Nephron progenitor cell (in vitro differentiated cells): ENCODE measurements at places on chromosomes 3 and 15.

GRCh38 chr3:101938262-101938847, 89.0 kb downstream of the NFKBIZ start:
- no peak overlapping the region for H3K27ac ChIP-seq
- no peaks in the 10 kb centered on the region for H3K27me3 ChIP-seq
- peaks cover 5% of the 10 kb centered on the region for H3K4me1 ChIP-seq
- no peak overlapping the region for H3K4me3 ChIP-seq

DNA sequence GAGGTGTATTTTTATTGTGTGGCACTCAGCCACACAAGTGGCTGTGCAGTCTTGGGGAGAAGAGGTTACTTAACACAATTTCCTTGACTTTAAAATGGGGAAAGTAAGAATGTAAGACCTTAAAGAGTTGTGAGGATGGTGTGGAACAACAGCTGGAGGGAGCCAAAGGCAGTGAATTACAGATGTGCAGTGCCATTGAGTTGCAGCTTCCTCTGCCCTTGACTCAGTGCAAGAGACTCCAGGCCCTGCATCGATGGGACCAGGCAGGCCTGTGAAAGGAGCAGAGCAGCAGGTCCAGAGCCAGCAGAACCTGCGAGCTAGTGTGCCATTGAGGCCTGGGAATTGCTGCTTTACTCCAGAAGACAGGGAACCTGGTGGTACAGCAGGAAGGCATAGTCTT, 27.2 kb downstream of the EEFSEC start:
- DNase-seq: no peak
- H3K36me3 ChIP-seq: peaks cover 5% of the 10 kb centered on the region
- H3K4me3 ChIP-seq: no peak overlapping the region
- H3K4me1 ChIP-seq: peaks cover 23% of the 10 kb centered on the region
- no peaks in the 10 kb centered on the region for H3K27me3 ChIP-seq
- no peak overlapping the region for H3K27ac ChIP-seq

DNA sequence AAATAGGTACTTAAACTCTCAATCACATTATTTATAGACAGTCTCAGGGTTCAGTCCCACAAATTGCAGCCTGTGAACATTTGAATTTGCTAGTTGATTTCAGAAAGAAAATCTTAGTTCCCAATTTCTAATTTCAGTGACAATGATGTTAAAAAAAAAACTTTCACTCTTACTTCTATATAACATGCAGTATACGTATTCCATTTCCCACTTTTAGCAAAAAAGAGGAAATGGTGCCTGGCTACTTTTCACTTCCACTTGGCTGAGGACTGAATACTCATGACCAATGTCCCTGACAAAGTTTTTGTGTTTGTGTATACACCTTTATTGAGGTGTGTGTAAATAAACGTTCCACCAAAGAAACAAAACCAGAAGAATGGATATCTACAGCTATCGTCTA, 32.1 kb upstream of the XCR1 start:
- no peaks in the 10 kb centered on the region for H3K36me3 ChIP-seq
- H3K4me1 ChIP-seq: no peaks in the 10 kb centered on the region
- H3K4me3 ChIP-seq: no peak overlapping the region
- no peak for DNase-seq
- H3K27me3 ChIP-seq: peaks cover 34% of the 10 kb centered on the region
- H3K27ac ChIP-seq: no peak overlapping the region

DNA sequence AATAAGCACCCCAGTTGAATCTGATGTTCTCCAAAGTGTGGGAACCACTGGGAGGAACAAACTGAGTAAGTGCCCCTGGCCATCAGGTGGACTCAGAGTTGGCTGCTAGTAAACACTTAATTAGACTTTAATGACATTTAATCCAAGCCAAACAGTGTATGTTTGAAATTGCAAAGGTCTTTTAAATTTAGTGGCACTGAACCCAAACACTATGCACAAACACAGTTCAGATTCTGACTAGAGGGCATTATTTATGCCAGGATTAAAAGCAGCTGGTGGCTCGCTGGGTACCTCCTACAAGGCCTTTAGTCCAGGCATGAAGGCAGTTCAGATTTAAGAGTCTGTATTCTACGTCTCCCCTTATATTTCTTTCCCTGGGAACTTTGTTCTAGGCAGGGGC, 264.8 kb downstream of the CLSTN2 start:
- no peak overlapping the region for H3K4me3 ChIP-seq
- H3K36me3 ChIP-seq: no peaks in the 10 kb centered on the region
- no peaks in the 10 kb centered on the region for H3K4me1 ChIP-seq
- H3K27ac ChIP-seq: no peak overlapping the region
- H3K27me3 ChIP-seq: peaks cover 20% of the 10 kb centered on the region
- DNase-seq: no peak

GRCh38 chr3:60086811-60087210, 1037.0 kb upstream of the CFAP20DC start:
- H3K4me3 ChIP-seq: no peak overlapping the region
- H3K27ac ChIP-seq: no peak overlapping the region
- H3K27me3 ChIP-seq: no peaks in the 10 kb centered on the region
- no peak for DNase-seq
- peaks cover 39% of the 10 kb centered on the region for H3K36me3 ChIP-seq

GRCh38 chr3:79361748-79362378, 405.9 kb downstream of the ROBO1 start:
- H3K4me3 ChIP-seq: no peak overlapping the region
- H3K27ac ChIP-seq: no peak overlapping the region
- H3K27me3 ChIP-seq: no peaks in the 10 kb centered on the region
- peak; percentile 16 for DNase-seq
- no peaks in the 10 kb centered on the region for H3K4me1 ChIP-seq

DNA sequence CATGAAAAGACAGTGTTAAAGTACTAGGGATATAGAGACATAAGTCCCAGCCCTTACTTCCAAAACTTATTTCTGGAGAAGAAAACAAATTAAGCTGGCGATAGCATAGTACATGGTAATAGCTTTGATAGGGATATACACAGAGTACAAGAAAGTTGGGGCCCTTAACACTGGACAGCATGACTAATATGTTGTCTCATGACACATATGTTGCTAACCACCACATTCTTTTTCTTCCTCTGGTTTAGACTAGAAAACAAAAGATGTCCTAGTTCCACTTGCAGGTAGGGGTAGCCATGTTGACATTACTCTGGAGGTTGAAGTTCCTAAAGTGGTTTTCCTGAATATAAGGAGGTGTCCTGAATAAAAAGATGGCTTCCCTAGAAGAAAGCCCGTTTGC, 75.3 kb downstream of the RFX7 start:
- no peak overlapping the region for H3K27ac ChIP-seq
- H3K36me3 ChIP-seq: peaks cover 30% of the 10 kb centered on the region
- H3K4me1 ChIP-seq: peaks cover 5% of the 10 kb centered on the region

DNA sequence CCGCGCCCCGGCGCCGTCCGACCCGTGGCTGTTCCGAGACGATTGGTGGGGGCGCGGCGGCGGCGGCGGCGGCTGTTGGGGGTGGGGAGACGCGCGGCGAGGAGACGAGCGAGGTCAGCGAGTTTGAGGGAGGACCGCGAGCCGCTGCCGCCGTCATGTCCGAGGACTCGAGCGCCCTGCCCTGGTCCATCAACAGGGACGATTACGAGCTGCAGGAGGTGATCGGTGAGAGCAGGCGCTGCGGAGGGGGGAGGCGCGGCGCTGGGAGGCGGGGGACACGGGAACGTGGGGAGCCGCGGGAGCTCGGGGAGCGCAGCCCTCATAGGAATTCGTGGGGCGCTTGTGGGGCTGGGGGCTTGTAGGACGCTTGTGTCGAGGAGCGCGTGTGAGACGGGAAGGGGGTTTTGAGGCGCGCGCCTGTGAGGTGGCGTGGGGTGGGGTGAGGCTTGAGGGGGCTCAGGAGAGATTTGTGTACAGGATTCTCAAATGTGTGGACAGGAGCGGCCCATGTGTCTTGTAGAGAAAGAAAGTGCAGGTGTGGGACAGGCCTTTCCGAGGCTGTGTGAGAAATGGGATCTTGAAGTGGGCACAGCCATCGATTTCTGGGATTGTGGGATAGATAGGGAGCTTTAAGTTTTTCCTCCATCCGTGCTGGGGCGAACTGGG, 518 bp downstream of the OXSR1 start:
- peaks cover 24% of the 10 kb centered on the region for H3K36me3 ChIP-seq
- DNase-seq: no peak
- H3K4me3 ChIP-seq: peak overlapping the region; percentile 99
- peak overlapping the region; percentile 97 for H3K27ac ChIP-seq
- H3K27me3 ChIP-seq: no peaks in the 10 kb centered on the region
- H3K4me1 ChIP-seq: peaks cover 51% of the 10 kb centered on the region

- no peaks in the 10 kb centered on the region for H3K27me3 ChIP-seq
- H3K36me3 ChIP-seq: peaks cover 9% of the 10 kb centered on the region
- H3K4me3 ChIP-seq: no peak overlapping the region
- H3K27ac ChIP-seq: no peak overlapping the region
- DNase-seq: no peak
These were observed 102.0 kb downstream of the TBC1D5 start for GRCh38 chr3:17640466-17640865.

DNA sequence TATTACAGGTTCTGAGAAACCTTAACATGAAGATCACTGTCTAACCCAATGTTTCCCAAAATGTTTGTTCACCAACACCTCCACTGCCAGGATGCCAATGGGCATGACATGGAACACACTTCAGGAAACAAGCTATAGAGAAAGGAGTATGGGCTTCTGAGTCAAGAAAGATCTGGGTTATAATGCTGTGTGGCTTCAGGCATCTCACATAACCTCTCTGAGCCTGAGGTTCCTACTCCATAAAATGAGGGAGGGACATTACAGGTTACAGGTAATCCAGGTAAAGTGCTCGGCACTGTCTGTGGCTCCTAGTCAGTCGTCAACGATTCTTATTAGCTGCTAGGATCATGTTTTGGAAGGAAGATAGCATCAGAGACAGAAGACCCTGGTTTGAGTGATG, 126.4 kb upstream of the SMAD3 start:
- H3K4me1 ChIP-seq: peaks cover 27% of the 10 kb centered on the region
- peaks cover 5% of the 10 kb centered on the region for H3K36me3 ChIP-seq
- H3K4me3 ChIP-seq: no peak overlapping the region
- DNase-seq: no peak

DNA sequence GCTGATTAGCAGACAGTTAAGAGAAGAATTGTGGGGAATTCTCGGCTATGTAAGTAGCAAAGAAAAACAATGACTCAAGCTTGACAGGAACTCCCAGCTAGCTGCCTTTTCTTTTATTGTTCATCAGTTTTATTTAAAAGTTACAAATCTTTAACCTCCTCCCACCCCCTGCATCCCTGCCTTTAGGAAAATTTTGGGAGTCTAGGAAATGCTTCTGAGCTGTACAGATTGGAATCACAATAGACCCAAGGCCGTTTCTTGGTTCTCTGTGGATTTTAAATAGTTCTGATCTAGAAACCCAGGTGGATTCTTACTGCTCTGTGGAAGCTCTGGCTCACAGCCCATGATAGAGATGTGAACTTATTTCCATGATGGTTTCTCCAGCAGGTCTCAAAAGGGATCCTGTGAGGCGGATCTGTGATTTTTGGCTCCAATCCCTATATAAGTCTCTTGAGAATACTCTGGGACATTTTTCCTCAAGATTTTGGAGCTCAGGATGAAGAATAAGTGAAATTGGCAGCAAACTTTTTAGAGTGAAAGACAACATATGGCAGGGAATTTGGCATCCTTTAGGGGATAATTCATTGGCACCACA, 312.3 kb downstream of the EPHA3 start:
- no peaks in the 10 kb centered on the region for H3K36me3 ChIP-seq
- no peak for DNase-seq
- no peaks in the 10 kb centered on the region for H3K27me3 ChIP-seq
- H3K4me3 ChIP-seq: no peak overlapping the region

- peaks cover 27% of the 10 kb centered on the region for H3K27me3 ChIP-seq
- H3K4me3 ChIP-seq: no peak overlapping the region
- no peak overlapping the region for H3K27ac ChIP-seq
- no peaks in the 10 kb centered on the region for H3K36me3 ChIP-seq
- DNase-seq: no peak
These were observed 24.5 kb downstream of the SLC6A20 start for GRCh38 chr3:45771831-45772230.

- H3K4me3 ChIP-seq: no peak overlapping the region
- peak overlapping the region; percentile 36 for H3K27ac ChIP-seq
- DNase-seq: no peak
- H3K27me3 ChIP-seq: no peaks in the 10 kb centered on the region
- H3K4me1 ChIP-seq: peaks cover 39% of the 10 kb centered on the region
These were observed 324.6 kb downstream of the MAGI1 start for GRCh38 chr3:65714134-65714533.

GRCh38 chr3:179158336-179159039, 10.3 kb downstream of the PIK3CA start:
- peaks cover 17% of the 10 kb centered on the region for H3K4me1 ChIP-seq
- no peak overlapping the region for H3K27ac ChIP-seq
- H3K27me3 ChIP-seq: no peaks in the 10 kb centered on the region
- no peak for DNase-seq

DNA sequence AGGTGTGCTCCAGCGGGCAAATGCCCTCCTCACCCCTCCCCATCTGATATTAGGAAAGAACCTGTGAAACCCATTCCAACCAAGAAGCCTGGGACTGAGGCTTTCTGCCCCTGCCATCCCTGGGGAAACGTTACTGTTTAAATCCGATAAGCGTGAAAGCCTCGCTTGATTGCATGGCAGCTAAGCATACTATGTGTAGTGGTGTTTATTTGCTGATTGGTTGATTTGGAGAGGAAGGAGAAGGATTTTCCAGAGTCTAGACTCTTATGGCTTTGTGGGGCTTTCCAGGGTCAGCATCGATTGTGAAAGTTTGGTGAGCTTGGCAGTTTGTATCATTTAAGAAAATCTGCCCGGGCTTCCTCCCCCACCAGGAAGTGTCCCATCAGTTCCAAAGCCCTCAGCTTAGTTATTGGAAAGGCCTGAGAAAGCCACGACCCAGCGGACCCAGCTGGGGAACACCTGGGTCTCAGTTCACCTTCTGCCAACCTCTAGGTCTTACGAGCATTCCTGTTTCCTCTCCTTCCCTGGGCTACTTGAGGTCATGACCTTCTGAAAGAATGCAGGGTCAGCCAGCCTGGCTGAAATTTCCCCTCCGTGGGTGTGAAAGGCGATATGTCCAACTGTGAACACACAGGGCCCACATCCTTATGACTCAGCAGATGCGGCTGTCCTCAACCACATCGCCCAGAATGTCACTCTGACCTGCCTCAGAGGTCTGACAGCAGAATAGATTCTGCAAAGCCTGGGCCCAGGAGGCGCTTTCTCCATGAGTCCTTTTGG, 62.8 kb upstream of the HERC1 start:
- peaks cover 67% of the 10 kb centered on the region for H3K4me1 ChIP-seq
- H3K36me3 ChIP-seq: no peaks in the 10 kb centered on the region
- DNase-seq: peak; percentile 58
- peak overlapping the region; percentile 86 for H3K27ac ChIP-seq
- H3K4me3 ChIP-seq: peak overlapping the region; percentile 43

GRCh38 chr3:167228135-167228534, 152.0 kb downstream of the ZBBX start:
- H3K4me1 ChIP-seq: peaks cover 7% of the 10 kb centered on the region
- H3K27me3 ChIP-seq: no peaks in the 10 kb centered on the region
- no peak overlapping the region for H3K4me3 ChIP-seq
- no peak for DNase-seq

DNA sequence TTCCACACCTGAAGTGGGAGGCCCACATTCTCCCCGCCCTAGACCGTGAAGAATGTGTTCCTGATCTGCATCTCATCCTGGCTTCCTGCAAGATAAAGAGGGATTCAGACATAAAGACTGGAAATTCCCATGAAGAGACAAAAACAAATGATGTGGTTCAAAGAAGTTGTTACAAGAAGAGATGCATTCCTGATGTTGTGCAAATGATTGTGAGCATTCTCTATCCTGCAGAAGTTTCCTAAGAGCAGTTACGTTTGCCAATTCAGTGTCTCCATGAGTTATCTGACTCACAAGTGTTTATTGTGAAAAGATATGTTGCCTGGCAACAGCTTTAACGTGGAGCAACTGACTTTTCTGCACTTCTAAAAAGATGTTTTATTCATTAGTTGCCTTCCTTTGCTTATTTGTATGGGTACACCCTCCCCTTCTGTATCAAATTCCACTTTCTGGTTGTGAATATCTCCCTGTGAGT, 107.8 kb downstream of the ZIC4 start:
- H3K27me3 ChIP-seq: no peaks in the 10 kb centered on the region
- peaks cover 4% of the 10 kb centered on the region for H3K4me1 ChIP-seq
- H3K4me3 ChIP-seq: no peak overlapping the region
- no peak for DNase-seq
